ENCODE measurements at places on chromosomes 7 and 10.

- DNase-seq: no peak
Measured at GRCh38 chr10:69467928-69468750, 16.9 kb downstream of the TSPAN15 start.

GRCh38 chr7:142608630-142609428 lies 140.4 kb upstream of the PRSS1 start:
- no peak for DNase-seq

DNA sequence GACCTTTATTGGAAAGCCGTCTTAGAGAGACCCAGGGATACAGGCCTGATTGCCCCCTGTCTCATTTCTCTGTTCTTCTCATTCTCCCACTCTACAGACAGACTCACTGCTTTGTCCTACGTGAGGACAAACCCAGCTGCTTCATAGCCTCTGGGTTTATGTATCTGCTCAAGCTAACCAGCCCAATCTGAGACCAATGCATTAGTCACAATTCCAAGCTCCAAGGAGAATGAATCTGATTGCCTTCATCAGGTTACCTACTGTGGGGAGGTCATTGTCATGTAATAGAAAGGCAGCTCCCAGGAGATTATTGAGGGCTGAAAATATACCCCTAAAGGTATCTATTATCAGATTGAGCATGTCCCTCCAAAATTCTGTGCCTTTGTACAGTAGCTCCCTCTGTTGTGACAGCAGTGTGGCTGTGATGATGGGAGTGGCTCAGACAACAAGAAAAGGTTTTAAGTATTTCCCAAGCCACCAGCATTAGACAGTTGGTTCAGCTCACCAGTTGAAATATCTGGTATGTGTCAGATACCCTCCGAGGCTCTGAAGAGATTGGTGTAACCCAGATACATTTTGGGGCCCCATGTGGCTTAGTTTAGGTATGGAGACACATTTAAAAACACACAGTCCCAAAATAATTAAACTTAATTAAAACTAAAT lies 123.1 kb upstream of the EEPD1 start:
- DNase-seq: no peak

GRCh38 chr10:112375721-112376395 lies 1.9 kb downstream of the ACSL5 start:
- DNase-seq: peak; percentile 10

- no peak for DNase-seq
Measured at GRCh38 chr10:24318517-24318916, 109.6 kb downstream of the KIAA1217 start.

GRCh38 chr10:48564466-48565160 lies 40.3 kb downstream of the ARHGAP22 start:
- no peak for DNase-seq

- DNase-seq: no peak
Measured at GRCh38 chr7:86301301-86301700, 342.4 kb upstream of the GRM3 start.

DNA sequence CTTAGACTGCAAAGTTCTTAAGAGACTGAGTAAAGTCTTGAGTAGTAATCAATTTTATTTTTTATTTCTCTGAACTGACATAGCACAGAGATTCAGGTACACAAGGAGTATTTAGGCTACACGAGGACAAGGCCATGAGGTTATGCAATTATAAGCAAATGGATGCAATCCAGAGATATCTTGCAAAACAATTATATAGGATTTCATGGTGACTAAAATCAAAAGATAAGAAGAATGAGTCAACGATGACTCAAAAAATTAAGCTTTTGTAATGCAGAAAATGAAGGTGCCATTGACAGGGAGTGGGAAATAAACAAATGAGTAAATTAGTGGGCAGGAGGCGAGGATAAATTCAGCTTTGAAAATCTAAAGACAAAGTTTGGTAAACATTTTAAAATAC lies 66.7 kb upstream of the MYO3A start:
- DNase-seq: no peak

DNA sequence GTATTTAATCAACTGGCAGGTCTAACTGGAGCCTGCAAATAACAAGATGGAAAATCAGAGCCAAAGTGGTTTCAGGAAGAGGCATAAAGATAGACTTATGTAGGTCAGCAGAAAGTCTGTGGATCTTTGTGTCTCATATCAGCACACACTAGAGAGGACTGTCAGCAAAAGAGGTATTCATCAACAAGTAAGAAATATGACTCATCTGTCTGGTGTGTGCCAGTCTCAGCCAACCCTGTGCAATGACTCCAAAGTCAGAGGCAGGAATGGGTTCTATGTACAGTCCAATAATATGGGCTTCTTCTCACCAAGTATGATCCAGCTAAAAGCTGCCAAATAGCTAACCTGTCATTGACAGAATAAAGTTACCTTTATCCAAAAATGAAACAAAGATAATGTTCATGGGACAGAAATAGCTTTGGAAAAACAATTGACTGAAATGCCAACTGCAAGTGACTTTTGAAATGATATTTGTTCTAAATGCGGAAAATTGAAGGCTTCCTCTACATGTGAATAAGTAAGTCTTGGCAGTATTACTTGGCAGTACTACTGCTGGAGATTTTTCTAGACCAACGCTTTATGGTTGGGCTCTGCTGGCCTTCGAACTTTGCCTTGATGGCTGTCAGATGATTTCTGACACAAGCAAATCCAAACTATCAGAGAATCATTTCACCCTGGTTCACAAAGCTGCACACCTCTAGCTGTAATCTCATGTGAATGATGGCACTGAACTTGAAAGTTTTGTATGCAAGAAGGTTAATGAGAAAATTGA lies 272.3 kb upstream of the SEMA3C start:
- DNase-seq: no peak

DNA sequence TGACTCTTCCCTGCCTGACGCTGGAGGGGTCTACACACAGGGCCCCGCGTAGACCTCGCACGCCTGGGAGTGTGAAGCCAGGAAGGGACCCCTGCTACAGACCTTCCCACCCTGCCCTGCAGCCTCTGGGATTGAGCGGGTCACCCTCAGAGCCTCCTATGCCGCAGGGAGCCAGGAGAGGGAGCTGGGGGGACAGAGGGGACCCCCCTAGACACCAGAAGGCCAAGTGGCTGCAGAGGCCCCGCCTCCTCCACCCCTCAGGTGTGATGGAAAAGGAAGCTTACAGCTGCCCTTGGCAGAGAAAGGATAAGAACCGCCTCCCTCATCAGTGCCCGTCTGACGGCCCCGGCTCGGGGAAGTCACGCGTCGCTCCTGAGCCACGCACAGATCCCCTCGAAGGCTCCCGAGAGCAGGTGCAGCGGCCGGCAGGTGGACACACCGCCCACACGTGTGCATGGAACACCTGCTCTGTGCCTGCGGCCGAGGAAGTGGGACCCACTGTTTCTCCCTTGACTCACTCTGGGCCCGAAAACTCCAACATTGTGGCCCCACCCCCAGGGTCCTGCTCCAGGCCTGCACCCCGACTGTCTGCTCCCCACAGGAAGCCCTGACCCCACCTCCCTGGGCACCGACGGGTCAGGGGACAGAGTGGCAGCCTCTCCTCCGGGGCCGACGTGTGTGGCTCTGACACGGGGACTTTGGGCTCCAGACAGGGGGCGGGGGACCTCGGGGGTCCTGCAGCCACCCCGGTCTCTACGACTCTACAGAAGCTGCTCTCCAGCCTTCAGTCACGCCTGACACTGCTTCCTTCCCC lies 73.3 kb downstream of the MICALL2 start:
- DNase-seq: no peak

GRCh38 chr7:36747280-36748016 lies 23.2 kb upstream of the AOAH start:
- no peak for DNase-seq

DNA sequence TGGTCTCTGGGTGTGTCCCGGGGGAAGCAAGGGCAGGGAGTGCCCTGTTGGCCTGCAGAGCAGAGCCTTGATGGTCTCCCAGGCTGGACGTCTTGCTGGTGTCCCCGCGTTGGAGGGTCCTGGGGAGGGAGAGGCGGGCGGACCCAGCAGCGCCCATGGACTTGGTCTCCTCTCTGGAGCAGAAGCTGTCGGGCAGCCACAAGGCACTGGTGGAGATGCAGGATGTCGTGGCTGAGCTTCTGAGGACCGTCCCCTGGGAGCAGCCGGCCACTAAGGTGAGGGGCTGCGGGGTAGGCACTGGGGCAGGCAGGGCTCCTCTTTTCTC lies 20.9 kb downstream of the TTYH3 start:
- no peak for DNase-seq

GRCh38 chr10:133592716-133593115 lies 27.3 kb upstream of the SYCE1 start:
- DNase-seq: no peak

GRCh38 chr10:126908225-126908624 lies 3.0 kb downstream of the DOCK1 start:
- DNase-seq: no peak

GRCh38 chr7:153193144-153193595 lies 433.6 kb downstream of the ACTR3B start:
- DNase-seq: no peak

DNA sequence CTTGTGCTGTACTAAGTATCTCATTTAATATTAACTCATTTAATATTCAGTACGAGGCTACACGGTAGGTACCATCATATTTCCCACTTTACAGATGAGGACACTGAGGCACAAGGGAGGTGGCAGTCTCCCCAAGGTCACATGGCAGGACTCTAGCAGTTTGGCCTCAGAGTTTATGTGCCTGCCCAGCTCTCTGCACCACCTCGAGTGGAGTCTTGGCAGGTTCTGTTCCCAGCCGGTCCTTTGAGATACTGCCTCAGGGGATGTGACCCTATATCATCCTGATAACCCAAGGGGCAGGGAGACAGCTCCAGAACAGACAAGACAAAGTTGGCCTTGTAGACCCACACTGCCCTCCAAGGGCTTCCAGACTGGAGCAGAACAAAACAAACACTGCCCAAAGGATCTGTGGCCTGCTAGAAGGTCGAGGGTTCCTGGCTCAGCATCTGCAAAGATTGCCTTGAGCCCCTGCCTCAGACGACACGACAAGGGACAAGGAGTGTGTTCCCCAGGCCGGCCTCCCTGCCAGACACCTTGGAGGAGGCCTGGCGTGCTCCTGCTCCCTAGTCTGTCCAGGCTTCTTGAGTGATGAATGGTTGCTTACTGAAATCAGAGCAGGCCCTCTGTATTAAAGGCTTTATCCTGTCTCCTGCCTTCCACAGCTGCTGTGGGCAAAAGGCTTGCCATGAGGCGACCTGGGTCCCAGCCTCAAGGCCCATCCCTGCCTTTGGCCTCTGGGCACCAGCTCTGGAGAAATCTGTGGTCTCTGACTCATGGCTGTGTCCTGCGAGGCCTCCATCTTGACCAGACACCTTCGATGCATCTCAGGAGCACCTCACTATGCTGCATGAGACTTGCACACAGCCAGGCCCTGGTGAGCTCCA lies 3.9 kb upstream of the PWWP2B start:
- DNase-seq: no peak

DNA sequence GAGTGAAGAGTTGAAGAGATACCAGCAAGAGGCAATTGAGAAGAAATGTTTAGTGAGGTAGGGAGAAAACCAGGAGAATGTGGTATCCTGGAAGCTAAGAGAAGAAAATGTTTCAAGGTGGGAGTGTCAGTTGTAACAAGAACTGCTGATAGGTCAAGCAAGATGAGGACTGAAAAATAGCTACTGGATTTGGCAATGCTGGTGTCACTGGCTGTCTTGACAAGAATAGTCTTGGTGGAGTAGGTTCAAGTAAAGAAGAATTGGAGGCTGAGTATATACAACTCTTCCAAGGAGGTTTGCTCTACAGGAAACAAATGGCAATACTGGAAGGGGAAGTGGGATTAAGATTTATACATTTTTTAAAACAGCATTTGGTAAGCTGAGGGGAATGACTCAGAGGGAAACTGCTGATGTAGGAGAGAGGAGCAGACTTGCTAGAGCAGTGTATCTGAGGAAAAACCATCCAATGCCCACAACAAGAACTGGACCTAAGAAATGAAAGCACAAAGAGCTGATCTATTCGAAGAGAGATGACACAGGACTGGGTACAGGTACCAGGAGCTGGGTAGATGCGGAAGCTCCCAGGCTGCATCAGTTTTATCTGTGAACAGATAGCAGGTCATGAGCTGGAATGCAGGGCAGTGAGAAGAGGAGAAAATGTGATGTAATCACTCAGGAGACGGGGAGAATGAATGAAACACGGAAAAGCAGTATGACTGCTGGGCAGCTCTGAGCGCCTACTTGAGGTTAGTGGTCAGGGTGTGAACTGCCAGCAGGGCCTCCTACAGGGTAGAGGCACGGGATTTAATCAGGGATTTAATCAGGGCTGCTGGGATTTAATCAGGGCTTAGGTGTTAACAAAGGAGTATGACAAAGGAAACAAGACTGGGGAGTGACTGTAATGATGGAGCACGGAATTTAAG lies 34.5 kb downstream of the FAM25A start:
- DNase-seq: no peak

All from T-helper 9 cell (primary cell).